SK-N-SH (cell line): ENCODE measurements at places on chromosomes 11 and 22.

DNA sequence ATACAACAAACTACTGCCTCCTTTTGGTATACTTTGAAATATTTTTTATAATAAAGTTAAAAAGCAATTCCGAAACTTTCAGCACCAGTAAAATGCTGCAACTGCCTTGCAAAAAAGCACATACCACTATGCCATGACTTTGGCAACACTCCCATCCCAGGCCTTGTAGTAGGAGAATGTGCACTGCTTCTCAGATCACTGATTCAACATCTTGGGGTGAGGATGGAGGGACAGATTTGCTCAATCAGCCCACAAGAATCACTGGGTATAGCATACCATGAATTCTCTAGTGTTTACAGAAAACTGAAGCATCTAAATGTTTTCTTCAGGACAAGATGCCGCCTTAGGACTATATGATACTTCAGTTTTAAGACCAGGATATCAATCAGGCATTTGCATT, 14.9 kb downstream of the EIF4ENIF1 start:
- DNase-seq, result no peak

DNA sequence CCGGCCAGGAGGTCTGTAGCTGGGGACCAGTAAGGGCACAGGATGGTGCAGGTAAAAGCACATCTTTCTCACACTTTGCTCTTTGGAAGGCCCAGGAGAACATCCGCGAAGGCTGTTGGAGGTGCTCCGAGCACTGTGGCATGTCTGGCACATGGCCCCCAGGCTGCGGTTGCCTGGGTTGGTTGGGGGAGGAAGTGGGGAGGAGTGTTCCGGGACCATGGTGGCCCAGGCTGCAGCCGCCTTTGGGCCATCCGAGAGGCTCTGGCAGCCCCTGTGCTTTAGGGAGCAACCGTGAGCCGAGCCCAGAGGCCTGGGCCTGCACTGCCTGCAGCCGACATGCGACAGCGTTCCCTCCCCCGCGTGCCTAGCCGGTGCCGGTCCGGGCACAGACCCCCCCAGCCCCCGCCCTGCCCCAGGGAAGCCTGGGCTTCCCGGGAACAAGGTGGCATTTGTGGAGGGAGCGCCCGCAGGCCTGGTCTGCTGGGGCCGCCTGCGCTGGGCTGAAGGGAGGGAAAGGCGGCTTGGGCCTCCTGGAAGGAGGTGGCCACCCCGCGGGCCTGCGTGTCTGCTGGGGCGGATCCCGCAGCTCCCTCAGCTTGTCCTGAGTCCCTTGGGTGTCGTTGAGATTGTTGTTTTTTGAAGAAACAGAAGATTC, 57.9 kb downstream of the GRAMD4 start:
- no peak for DNase-seq

- DNase-seq, result no peak
Measured at GRCh38 chr11:1825039-1825740, 9.6 kb upstream of the SYT8 start.

- DNase-seq, result no peak
Measured at GRCh38 chr22:46854125-46854870, 91.8 kb downstream of the TBC1D22A start.

DNA sequence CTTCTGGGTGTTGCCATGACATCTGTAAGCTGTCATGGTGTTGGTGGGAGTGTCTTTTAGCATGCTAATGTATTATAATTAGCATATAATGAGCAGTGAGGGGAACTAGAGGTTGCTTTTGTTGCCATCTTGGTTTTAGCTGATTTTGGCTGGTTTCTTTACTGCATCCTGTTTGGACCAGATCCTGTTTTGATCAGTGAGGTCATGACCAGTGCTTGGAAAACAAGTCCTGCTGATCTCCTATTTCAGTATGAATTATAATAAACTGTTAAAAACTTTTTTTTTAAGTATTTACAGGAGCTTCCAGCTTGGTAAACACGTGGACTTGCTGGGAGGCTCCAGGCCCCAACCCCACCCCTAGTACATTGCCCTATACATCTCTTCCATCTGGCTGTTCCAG, 30.5 kb upstream of the P4HA3 start:
- DNase-seq, result no peak
